ENCODE measurements at places on chromosomes 4 and X.
A peak's percentile ranks its signal among the peaks of the same experiment; 100 is the strongest.

DNA sequence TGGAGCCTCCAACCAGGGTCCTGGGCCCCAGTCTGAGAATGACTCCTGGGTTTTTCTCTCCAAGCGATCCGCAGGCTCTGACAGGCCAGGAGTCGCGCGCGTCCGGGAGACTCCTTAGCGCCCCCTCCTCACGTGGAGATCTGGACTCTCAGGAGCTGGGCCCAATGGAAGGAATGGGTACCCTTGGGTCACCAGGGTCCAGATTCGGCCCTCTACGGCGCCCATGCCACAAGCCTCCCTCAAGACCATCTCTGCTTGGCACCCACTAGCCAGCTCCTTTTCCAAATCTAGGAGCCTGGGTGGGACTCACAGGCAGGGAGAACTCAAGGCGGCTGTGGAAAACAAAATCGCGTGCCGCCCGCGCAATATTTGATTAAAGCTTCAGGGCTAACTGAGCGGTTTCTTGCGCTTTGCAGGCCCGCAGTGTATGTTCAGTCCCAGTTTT, 7.1 kb downstream of the HAND2 start:
- no peak for DNase-seq

- DNase-seq, result no peak
Measured at GRCh38 chr4:71785959-71786358, 2.1 kb upstream of the GC start.

DNA sequence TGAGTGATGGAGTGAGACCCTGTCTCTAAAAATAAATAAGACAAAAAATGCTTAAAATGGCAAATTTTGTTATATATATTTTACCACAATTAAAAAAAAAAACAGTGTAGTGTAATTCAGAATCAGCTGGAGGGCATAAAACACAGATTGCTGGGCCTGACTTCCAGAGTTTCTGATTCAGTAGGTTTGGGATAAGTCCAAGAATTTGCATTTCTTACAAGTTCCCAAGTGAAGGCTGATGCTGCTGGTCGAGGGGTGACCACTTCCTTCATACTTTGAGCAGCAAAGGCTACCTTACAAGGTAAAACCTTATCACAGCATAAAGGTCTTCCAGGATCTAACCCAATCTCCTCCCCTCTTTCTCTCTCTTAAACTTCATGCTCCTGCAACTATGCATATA, 40.7 kb downstream of the KLHL8 start:
- DNase-seq, result no peak

DNA sequence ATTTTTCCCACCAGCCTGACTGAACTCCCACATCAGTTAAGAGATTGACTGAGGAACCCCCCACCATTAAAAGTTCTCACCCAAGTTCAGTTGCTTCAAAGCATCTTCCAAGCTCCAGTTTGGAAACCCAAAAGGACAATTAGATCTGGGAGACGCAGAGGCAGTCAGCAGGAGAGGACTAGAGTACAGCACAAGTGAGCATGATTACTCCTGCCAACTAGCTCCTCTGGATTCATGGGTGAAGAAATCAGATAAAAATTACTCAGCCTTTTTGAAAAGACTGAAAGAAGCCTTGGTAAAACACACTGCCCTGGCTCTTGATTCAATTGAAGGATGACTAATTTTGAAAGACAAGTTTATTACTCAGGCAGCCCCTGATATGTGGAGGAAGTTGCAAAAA, 297.5 kb downstream of the ADAM29 start:
- DNase-seq, result no peak

- no peak for DNase-seq
Measured at GRCh38 chr4:150212927-150213326, 134.7 kb downstream of the DCLK2 start.

GRCh38 chr4:48602222-48602621, 112.2 kb downstream of the ZAR1 start:
- DNase-seq, result no peak

DNA sequence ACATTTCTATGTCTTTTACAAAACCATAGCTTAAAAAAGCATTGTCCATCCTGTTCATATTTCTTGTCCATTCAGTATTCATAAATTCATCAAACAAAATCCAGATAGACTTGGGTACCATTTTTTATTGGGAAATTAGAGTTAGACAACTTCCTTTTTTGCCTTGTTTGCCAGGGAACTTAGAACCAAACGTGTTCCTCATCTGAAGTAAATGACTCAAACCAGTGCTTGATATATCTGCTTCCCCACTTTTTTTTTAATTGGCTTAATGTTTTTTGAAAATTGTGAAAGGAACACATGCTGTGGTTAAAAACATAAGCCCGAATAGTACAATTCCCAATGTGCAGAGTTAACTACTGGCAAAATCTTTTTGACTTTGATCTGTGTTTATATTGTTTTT, 44.2 kb downstream of the DLG3 start:
- DNase-seq, result no peak

- peak; percentile 17 for DNase-seq
Measured at GRCh38 chr4:124111922-124112321, 600.6 kb downstream of the ANKRD50 start.

DNA sequence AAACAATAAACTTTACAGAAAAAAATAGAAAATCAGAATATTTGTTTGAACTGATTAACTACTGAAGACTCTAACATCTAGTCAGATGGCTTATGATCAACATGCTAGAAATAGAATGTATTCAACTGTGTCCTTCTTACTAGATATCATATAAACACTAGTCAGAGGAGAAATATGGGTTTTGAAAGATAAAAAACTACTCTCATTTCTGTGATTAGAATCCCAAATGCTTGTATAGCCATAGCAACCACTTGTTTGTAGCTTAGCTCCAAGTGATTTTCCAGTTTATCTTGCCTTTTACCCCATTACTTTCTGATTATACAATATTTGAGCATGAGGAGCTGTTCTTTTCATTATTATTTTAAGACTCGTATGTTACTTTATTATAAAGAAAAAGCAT, 31.2 kb downstream of the USP38 start:
- no peak for DNase-seq

GRCh38 chr4:55553441-55554201, 6.9 kb upstream of the CLOCK start:
- DNase-seq, result no peak

- no peak for DNase-seq
Measured at GRCh38 chr4:61638591-61638990, 438.5 kb downstream of the ADGRL3 start.

- DNase-seq, result peak; percentile 3
Measured at GRCh38 chrX:13110433-13111324, 66.3 kb upstream of the FAM9C start.

GRCh38 chr4:86484241-86484640, 109.9 kb upstream of the PTPN13 start:
- no peak for DNase-seq

GRCh38 chrX:153925739-153926551, at the start of gene ARHGAP4:
ARHGAP4 (minus strand) TSS chrX:153926264; CDS start chrX:153926202, 62 bp downstream.
- no peak for DNase-seq

GRCh38 chrX:42943051-42943974, 165.3 kb upstream of the PPP1R2C start:
- no peak for DNase-seq
